DND-41 (cell line): ENCODE measurements at places on chromosomes 12 and 14.

- no peak for DNase-seq
Observed at GRCh38 chr14:94483071-94483451, 7.1 kb upstream of the SERPINA9 start.

GRCh38 chr12:14767617-14768016, 35.7 kb downstream of the WBP11 start:
- no peak for DNase-seq

- peak; percentile 13 for DNase-seq
Observed at GRCh38 chr12:15443611-15444010, 121.3 kb downstream of the PTPRO start.

GRCh38 chr14:94165744-94166143, 8.4 kb upstream of the PPP4R4 start:
- DNase-seq = no peak

DNA sequence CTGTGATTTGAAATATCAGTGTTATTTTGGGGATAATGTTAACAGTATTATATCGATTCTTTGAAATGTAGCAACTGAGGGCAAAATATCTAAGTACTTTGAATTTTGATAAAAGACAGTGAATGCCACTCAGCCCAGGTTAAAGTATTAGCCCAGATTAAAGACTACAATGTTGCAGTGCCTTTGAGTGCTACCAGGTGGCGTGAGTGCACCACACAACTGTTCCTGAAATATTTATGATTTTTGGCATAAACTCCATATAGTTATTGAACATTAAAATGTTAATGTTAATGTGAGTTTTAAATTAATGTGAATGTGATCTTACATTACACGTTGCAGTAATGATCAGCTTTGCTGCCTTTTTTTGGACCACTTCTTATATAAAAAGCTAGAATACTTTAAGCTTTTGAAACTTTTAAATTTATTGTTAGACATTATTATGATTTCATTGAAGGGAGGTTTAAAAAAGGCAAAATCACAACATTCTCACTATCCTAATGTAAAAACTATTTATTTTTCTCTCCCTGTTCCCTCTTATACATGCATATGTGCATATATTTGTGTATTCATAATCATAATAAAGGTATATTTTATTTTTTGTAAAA, 22.5 kb downstream of the MRPS35 start:
- DNase-seq = peak; percentile 38

DNA sequence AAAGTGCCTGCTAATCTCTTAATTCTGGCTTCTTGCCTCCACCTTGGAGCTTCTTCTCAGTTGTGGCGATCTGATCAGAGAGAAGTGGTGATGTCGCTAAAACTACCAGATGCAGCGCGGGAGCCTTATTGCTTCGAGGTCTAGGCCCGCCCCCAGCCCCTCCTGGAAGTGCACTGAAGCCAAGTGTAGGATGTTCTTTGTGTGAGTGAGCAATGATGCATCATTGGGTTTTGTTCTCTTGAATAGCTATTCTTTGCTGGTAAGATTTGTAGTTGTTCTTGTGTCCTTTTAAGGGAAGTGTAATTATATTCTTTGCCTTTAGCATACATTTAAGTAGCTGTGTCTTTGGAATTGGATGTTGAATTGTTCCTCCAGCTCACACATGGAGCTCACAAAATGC, 35.8 kb downstream of the MTHFD1 start:
- DNase-seq = peak; percentile 18

- no peak for DNase-seq
Observed at GRCh38 chr12:123764109-123764508, 2.0 kb downstream of the DNAH10 start.

GRCh38 chr12:10361622-10362021, 28.2 kb downstream of the KLRK1 start:
- no peak for DNase-seq

- DNase-seq = no peak
Observed at GRCh38 chr12:74641694-74642093, 104.1 kb downstream of the ATXN7L3B start.

DNA sequence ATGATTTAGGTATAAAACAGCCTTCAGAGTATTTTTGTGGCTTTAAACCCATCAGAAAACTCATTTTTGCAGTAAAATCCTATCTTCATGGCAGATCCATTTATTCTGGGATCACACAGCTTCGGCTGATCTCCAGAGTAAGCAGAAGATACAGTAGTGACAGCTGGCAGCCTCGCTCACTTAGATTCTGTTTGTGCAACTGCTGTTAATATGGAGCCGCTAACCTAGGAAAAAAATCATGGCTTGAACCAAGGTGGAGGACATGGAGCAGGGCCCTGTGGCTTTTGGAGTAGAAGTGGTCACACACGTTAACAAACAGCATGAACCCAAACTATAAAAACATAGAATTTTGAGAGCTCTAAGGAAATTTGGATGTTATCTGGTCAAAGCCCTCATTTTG, 137.2 kb upstream of the ARHGAP5 start:
- no peak for DNase-seq

DNA sequence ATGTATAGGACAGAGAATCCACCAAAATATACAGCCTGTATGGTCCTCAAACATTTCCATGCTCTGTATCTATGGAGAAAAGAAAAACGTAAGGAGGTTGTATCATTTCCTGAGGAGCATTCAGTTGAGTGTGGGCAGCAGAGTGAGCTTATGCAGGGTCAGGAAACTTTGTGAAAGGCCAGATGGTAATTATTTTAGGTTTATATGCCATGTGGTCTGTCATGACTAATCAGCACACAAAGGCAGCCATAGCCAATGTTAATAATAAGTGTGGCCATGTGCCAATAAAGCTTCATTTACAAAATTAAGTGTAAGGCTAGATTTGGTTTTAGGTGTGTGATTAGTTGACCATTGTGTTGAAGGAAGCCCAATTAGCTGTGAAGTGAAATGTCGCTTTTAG, 33.2 kb upstream of the A2M start:
- no peak for DNase-seq

DNA sequence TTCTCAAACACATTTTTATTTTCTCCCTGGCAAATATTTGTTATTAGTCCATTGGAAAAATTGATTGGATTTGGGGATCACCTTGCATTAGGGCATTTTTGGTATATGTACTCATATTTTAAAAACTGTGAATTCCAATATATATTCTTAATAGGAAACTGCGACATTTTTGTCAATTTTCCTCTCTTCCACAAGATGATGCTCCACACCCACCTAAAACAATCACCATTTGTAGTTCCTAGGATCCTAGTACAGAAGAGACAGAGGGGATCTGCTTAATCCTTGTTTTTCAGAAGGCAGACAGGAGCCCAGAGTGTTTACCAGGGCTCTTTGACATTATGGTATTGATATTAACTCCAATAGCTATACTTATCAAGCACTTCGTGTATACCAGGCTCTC, 22.8 kb upstream of the OASL start:
- DNase-seq = no peak

DNA sequence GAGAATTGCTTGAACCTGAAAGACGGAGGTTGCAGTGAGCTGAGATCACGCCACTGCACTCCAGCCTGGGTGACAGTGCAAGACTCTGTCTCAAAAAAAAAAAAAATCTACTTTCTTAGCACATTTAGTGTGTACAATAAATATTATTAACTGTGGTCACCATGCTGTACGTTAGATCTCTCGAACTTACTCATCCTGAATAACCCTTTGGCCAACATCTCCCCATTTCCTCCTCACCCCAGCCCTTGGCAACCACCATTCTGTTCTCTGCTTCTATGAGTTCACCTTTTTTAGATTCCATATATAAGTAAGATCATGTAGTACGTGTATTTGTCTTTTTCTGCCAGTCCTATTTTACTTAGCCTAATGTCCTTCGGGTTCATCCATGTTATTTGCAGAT, 13.4 kb downstream of the FUT8 start:
- no peak for DNase-seq

- no peak for DNase-seq
Observed at GRCh38 chr12:116135209-116135930, 142.1 kb downstream of the MED13L start.

GRCh38 chr14:59695198-59695597, 118.6 kb upstream of the CCDC175 start:
- DNase-seq = no peak

GRCh38 chr14:98593361-98593761, 678.6 kb downstream of the BCL11B start:
- DNase-seq = no peak

- DNase-seq = no peak
Observed at GRCh38 chr12:1377681-1378080, 216.7 kb downstream of the FBXL14 start.

GRCh38 chr12:46535907-46536306, 163.3 kb upstream of the SLC38A2 start:
- no peak for DNase-seq

DNA sequence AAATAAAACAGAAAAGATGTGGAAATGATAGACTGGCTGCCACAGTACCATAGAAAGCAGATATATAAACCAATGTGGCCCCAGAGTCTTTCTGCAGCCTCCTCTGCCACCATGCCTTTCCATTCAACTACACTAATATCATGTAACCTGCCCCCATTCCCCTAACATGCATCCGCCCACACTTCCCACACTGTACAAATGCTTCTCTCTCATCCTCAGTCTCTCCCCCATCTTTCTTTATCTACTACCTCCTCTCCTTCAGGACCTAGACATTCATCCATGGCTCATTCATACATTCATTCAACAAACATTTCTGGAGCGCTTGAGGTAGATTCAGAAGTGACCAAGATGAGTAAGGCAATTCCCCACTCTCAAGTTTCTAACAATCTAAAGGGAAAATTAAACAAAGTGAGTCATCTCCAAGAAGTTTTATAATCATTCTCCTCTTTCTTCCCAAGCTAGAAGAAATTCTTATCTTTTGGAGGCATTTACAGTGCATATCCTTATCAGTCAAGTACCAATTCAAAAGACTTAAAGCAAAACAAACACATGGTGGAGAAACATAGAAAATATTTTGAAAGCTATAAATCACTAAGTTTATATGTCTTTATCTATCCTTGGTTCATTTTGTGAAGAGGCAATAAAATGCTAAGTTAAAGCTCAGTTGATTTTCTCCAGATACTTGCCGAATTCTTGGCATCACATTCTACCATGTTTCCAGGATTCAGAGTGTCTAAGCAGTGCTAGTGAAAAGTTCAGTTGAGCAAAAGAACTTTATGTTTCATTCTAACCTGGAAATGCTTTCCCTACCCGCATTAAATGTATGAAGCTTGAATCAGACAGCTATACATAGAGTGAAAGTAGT, 70.5 kb upstream of the FRMD6 start:
- no peak for DNase-seq

DNA sequence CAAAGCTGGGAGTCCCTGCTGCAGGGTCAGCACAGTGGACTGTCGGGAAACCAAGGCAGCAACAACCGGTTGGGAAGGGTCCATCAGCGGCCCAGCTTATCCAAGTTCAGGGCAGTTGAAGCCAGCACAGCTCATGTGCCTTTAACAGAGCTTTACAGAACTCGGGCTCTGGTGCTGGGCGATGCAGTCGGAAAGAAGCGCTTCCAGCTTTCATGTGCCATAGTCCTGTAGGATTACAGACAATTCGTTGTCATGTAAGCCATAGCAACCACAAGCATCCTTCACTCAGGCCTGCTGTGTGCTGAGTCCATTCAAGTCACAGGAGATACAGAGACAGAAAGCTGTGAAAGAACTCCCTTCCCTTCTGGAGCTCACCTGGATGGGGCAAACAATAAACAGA, 3.5 kb upstream of the FAM181A start:
- DNase-seq = no peak

DNA sequence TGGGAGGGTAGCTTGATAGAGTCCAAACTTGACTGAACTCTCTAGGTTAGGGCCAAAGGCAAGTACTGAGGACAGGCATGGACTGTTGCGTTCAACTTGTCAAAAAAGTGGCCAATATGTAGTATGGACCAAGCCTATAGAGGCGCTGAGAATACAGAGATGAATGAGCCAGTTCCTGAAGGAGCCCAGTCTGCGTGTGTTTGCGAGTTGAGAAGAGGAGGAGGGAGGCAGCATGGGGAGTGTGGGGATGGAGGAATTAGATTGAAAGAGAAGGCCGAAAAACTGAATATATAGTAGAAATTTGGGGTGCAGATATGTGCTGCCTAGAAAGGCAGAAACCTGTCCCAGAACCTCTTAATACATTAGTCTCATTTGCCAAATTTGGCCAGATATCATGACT, 412.4 kb downstream of the PCNX1 start:
- peak; percentile 7 for DNase-seq

DNA sequence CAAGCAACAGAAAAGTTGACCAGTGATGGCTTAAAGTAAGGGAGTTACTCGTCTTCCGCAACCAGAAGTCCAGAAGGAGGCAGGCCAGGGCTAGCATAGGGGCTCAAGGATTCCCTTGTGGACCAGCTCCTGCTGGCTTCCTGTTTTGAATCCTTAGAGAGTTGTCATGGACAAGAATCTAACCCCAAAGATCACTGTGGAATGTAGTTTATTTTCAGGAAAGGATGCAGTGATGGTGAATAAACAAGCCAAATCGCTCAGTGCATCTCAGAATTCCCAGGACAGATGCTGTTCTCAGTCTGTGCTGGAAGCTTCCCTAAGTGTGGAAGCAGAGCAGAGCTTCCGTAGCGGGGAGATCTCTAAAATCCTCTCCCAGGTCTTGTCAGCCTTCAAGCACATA, 311.3 kb downstream of the C12orf75 start:
- no peak for DNase-seq

DNA sequence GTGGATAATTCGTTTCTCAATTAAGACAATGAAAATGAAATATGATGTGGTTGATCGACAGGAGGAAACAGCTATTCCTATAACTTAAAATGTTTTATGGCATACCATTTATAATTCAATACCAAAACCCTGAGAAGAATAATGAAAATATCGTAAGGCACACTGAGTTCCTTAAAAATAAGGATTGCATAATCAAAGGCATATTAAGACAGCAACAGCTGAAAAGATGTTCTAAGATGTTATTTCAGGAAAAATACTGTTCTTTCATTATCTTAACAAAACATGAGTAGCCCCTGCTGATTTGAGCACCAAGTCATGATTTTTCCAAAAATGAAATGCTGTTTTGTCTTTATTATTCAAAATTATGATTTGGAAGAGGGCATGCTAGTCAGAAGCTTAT, 189.4 kb upstream of the ALG10 start:
- DNase-seq = no peak

DNA sequence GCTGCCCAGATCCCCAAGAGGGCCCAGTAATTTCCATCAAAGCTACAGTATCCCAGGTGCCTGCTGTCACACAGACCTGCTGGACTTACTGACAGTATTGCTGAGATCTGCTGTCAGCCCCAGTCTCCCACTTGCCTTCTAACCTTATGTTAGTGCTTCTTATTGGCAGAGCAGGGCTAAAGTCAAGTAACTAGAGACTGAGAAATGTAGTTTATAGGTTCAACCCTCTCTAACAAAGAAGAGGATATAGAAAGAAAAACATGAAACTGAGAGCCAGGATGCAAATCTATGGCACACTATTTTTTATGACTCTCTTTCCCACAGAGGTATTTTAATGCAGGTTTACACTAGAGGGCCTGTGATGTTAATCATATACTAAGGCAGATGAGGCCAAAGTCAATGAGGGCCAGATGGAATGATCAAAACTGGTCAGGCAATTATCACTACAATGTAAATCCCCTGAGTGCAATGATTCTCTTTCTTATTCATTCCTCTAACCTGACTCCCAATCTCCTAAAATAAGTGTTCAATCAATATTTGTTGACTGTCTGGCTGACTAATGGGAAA, 781.9 kb downstream of the VRK1 start:
- DNase-seq = no peak

GRCh38 chr14:104892531-104893434, 27.7 kb downstream of the CEP170B start:
- no peak for DNase-seq

- DNase-seq = peak; percentile 84
Observed at GRCh38 chr14:106790189-106791036, 1264.0 kb downstream of the TMEM121 start.

- DNase-seq = no peak
Observed at GRCh38 chr14:72686101-72686500, 207.8 kb downstream of the DPF3 start.
